ENCODE measurements at places on chromosomes 2 and 18.
A peak's percentile ranks its signal among the peaks of the same experiment; 100 is the strongest.

DNA sequence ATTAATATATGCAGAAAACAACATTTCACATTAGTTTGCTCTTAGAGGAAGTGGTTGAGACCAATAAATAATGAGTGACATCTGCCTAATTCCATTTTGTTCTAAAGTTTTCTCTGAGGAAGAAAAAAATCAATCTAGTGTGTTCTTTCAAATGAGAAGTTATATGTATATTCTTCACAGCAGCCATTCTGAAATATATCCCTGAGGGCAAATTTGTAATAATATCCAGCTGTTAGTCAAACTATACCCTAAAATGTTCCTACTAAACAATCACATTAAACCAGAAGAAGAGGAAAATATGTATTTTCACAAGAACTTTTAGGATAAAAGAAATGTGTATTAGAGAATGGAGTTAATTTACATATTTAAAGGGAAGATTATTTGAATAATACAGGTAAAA, 375.1 kb upstream of the CDH19 start:
- DNase-seq = no peak

DNA sequence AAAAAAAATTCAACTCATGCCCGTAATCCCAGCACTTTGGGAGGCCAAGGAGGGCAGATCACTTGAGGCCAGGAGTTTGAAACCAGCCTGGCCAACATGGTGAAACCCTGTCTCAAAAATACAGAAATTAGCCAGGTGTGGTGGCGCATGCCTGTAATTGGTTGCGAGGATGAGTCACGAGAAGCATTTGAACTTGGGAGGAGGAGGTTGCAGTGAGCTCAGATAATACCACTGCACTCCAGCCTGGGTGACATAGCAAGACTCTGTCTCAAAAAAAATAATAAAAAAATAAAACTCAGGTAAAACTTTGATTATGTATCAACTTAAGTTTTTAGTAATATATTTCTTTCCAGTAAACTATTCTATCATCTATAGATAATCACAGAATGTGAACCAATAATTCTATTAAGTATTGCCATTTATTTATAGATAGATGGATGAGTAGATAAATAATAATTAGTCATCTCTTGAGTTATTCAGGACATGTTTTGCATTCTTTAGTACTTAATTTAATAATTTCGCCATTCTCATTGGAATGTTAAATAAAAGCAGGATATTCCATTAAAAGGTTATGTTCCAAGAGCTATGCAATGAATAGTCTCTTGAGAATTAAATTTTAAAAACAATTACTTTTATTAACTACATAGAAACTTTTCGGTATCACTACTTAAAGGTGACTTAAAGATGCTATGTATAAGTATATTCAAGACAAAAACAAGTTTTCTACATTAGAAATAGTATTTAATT, 48.7 kb downstream of the WDPCP start:
- DNase-seq = peak; percentile 5

DNA sequence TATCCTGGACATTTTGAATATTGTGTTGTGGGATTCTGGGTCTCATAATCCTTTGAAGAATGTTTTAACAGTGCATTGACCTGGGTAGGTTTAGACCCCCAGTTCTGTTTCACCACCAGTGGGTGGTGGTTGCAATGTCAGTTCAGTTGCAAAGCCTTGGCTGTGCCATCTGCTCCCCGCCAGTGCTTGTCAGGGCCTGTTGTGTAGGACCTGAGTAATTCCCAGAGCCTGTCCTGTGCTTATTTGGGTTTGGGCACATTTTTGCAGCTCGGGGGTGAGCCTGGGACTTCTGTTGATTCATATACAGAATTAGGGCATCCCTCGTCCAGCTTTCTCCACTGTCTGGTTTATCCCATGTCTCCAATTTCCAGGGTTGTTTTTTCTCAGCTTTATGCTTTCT, 24.8 kb downstream of the ATP9B start:
- DNase-seq = no peak

DNA sequence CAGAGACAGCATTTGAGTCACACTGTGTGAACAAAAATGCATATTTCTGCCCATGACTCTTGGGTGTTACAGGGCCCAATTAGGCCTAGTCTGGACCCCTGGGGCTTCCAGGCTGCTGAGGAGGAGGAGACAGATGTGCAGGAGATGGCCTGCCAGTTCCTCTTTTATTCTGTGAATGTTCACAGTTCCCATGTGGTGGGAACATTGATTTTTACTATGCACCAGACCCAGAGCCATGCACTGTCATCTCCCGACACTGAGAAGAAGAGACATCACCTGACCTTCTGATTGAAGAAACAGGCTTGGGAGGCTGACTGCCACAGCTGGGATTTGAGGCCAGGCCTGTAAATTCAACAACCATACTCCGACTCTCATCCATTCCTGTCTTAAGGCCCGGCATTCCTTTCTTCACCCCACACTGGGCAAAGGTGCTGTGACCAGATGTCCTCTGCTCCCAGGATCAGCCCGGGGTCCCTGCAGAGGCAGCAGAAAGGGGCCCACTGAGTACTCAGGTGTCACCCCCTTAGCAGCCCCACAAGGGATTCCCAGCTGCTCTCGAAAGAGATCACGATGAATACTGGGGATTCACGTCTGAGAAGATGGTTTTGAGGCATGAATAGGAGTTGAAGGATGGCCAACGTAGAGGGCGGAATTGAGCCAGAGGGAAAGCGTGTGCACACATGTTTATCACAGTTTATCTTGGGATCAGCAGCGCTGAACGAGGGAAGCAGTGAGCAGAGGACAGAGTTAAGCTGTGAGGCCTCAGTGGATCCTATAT, 3.6 kb upstream of the TFCP2L1 start:
- no peak for DNase-seq

- DNase-seq = no peak
Observed at GRCh38 chr18:47179520-47179919, 3.4 kb upstream of the IER3IP1 start.

- no peak for DNase-seq
Observed at GRCh38 chr2:69509011-69509749, 71.9 kb upstream of the NFU1 start.

DNA sequence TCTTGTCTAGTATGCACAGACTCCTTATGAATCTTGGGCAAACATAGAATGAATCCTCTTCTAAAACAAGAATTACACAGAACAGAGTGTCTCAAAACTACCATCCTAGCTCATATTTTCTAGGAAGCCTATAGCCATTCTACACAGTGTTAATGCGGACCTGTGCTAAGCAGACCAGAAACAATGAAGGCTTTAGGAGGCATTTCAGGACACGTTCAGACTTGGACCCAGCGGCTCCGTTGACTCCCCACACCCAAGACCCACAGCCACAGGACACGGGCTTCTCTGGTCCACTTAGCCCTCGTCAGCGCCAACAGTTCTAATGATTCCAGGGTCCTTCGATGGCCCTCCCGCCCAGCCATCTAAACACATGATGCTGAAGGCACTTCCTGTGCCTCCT, 182.2 kb downstream of the BCL11A start:
- DNase-seq = no peak

All from fibroblast of skin of scalp (primary cell).